ENCODE measurements at places on chromosomes 1 and 21.

DNA sequence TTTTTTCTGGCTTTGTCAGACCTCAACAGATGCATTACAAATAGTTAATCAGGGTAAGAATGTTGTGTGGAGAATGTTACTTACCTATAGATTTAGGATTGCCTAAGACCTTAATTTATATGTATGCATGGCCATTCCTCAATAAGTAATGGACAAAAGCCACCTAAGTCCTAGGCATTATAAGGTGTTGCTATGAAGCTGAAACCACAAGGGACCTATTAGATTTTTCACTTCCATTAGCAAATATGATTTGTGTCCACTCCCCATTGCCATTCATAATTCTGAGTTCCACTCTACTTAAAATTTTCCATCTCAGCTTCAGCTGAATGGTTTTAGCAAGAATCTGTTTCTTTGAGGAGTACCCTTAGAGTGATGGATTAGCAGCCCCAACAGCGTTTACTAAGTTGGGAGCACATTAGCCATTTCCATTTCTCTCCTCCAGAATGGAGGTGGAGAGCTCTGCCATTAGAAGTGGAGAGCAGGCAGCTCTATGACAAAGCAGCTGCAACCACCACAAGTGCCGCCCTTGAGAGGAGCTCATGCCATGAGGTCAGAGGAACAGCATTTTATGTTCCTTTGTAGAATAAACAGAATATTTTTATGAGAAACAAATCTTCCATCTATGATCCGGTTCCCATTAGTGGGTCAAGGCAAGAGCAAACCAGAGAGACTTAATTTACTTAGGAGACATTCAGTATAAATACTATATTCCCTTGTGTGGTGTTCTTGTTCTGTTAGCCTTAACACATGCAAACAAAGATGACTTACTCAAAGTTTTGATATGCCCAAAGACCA is 28.9 kb upstream of the C1orf87 start:
- DNase-seq: no peak

DNA sequence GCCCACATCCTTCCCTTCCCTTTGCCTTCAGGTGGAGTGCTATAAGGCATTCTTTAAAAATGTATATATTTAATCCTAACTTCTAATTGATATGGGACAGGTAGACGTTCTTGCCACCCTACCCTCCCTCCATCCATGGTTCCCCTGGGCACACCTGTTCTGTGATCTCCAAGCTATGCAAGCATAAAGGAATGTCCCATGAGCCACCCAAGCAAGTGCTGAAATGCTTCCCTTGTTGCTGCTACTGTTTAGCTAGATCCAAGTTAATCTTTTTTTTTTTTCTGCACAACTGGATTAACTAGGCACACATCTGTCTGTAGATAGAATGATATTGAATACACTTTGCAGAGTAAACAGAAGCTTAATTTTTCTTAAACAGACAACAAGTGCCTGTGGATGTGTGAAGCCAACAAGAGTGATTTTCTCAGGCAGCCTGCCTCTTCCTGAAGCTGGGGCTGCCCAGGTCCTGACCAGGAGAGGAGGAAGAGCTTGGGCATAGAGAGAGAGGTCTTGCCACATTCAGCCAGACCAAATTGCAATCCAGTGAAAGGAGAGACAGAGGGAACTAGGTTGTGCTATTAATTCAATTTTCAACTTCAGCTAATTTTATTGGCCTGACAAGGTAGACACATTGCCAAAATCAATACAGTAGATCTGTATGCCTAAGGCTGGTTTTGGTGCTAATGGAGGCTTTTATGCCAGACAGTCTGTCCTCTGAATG is 28.2 kb upstream of the ATP1B1 start:
- DNase-seq: no peak

- DNase-seq: no peak
Measured at GRCh38 chr1:216356945-216357344, 66.3 kb downstream of the USH2A start.

DNA sequence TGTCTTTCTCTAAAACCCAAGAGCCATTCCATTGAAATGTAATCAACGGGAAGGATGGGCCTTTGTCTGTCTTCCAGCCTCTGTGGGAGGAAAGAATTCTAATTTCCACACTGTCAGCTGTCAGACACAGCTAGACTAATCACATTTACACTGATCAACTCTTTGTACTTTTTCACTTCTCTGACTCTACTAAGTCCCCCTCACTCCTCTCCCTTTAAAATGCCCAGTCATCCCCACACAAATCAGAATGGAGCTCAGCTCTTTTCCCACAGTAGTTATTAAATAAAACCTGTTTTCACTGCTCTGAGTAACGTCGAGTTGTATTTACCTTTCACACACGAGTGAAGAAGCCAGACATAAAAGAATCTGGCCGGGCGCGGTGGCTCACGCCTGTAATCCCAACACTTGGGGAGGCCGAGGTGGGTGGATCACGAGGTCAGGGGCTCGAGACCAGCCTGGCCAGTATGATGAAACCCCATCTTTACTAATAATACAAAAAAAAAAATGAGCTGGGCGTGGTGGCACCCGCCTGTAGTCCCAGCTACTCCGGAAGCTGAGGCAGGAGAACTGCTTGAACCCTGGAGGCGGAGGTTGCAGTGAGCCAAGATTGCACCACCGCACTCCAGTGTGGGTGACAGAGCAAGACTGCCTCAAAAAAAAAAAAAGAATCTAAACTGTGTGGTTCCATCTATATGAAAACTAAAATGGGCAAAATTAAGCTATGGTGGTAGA is 13.3 kb downstream of the ZBTB8OS start:
- DNase-seq: no peak

DNA sequence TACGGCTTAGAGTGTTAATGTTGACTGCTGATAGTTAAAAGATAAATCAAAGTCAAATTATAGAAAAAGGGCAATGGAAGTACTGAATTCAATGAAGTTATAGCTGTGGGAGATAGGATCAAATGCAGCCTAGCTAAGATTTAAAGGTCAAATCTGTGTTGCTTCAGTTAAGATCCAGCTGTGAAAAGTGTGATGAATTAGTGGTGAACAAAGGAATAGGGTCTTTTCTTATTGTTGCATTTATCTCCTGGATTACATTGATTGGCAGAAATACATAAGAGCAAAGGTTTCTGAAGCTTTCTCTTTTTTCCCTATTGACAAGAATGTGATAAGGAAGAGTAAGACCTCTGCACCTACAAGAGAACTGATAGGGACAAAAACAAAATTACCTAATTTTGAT is 1234.6 kb upstream of the ADGRL2 start:
- DNase-seq: no peak

- DNase-seq: peak; percentile 8
Measured at GRCh38 chr1:46062651-46063319, 69.6 kb downstream of the PIK3R3 start.

DNA sequence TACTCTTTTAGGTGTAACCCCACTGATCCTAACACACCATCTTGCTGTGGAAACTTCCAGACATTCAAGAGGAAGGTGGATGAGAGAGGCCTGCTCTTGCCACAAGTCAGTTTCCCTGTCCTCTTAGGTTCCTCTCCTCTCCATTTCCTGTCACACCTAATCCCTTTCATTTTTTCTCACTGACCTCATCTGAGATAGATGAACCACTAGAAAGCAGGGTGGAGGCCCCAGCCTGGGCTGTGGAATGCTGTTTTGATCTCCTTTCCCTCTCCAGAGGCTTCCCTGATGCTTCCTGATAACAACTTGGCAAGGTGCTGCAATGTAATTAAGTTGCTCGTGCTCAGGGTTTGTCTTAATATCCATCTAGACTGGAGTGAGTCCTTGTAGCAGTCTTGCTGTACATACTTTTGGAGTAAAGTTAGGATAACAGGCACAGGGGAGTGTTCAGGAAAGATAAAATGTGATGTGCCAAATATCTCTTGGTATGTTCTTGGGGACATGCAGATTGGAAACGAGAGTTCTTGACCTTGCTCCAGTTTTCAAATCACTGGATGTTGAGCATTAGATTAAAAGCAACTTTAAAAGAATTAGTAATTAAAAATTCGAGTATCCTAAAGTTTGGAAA is 11.2 kb downstream of the LRRC42 start:
- DNase-seq: no peak

DNA sequence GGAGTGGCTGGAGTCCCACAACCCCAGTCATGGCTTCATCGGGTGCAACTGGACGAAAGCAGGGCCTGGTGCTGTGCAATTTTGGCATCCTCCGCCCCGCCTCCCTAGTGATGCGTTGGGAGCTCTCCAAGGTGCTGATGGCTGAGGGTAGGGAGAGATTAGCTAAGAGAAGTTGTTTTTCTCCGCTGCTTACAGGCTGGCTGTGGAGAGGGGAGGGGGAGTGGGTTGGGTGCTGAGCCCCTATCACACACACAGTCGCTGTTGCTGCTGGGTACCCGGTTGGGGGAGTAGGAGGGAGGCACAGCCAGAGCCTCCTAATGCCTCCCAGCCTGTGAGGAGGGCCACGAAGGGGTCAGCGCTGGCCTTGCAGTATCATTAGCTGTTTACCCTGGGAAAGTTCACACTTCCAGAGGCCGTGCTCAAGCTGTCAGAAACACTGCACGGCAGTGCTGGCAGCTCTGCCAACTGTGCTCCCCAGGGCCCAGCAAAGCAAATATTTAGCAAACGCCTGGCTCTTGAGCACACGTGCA is 110.0 kb downstream of the GRIK3 start:
- DNase-seq: no peak

DNA sequence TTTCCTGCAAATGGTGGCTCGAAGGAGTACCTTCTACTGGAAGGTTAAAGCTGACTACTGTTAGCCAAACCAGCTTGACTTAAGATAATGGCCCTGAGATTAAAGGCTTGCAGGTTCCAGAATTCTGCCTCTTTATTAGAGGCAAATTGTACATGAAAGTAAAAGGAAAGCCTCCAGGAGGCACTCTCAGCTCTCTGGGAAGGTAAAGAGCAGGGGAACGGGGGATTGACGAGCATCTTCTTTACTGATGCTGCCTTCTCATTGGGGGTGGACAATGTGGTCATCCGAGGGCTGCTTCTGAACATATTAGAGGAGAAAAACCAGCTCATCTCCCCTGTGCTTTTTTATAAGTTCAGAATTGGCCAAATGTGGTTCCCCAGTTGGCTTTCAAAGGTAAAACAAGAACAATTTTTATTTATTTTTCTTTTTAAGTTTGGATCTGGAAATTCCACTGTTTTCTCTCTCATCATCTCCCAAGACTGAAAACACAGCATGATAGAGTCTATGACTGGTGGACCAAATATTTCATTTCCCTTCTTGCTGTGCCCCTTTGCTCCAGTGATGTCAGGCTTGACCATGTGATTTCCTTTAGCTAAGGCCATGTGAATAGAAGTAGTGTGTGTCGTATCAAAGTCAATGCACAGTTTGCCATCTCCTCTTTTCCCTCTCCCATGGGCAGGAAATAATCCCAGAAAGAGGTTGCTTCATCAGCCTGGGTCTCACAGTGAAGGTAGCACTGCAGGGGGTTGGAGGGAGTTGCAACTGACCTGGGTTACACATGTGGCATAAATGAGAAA is 292.7 kb downstream of the PRDM2 start:
- no peak for DNase-seq

- no peak for DNase-seq
Measured at GRCh38 chr1:61174060-61174795, 91.9 kb downstream of the NFIA start.

- no peak for DNase-seq
Measured at GRCh38 chr1:178241837-178242236, 147.9 kb downstream of the RASAL2 start.

Measured in activated T-helper 1 cell treated with anti-CD3 and anti-CD28 coated beads, Interleukin-2, amount 50 U/mL, for 16 hours (primary cell).